Activated CD4-positive, alpha-beta memory T cell treated with anti-CD3 and anti-CD28 coated beads, Interleukin-2, amount 10 ng/mL, durations not matched to agents 7 days and 5 days (primary cell): ENCODE measurements at places on chromosomes 1 and 21. TPM values are rescaled to one million over a fixed set of nuclear protein-coding genes. Genes with fewer than 3 reads are reported as not detected.

DNAH14 gene
- 0.25 TPM for total RNA-seq

LIPI gene
- total RNA-seq: not detected

PDC gene
- total RNA-seq: not detected

NCSTN gene
- total RNA-seq: 64.5 TPM

SPRR2G gene
- total RNA-seq: not detected

WDR4 gene
- total RNA-seq: 18.5 TPM

FCRLB gene
- total RNA-seq: 0.35 TPM

F13B gene
- not detected for total RNA-seq

C1orf216 gene
- total RNA-seq: 13.1 TPM

SNAPIN gene
- total RNA-seq: 35.6 TPM

UBASH3A gene
- 67.8 TPM for total RNA-seq

ADGRL2 gene
- total RNA-seq: not detected

EPB41 gene
- total RNA-seq: 97.6 TPM

THEM5 gene
- not detected for total RNA-seq

PITHD1 gene
- 51.6 TPM for total RNA-seq

SLC16A4 gene
- total RNA-seq: 0.35 TPM

PLXNA2 gene
- 0.43 TPM for total RNA-seq

TSSK3 gene
- 1.0 TPM for total RNA-seq

CRP gene
- not detected for total RNA-seq
